ACHN (cell line): ENCODE measurements at places on chromosomes 5 and 9.
A peak's percentile ranks its signal among the peaks of the same experiment; 100 is the strongest.

DNA sequence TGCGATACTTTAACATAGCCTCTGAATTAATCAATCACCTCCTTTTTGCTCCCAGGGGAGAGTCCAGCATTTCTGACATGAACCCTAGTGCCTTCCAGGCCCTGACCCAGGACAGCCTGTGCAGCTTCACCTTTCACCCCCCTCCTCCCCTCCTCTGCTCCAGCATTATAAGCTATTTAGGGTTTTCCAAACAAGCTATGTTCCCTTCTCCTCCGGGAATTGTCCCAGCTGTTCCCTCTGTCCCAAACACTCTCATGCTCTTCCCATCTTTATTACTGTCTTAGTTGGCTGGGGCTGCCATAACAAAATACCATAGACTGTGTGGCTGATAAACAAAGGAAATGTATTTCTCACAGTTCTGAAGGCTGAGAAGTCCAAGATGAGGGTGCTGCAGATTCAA is 161.5 kb downstream of the EBF1 start:
- DNase-seq = no peak

DNA sequence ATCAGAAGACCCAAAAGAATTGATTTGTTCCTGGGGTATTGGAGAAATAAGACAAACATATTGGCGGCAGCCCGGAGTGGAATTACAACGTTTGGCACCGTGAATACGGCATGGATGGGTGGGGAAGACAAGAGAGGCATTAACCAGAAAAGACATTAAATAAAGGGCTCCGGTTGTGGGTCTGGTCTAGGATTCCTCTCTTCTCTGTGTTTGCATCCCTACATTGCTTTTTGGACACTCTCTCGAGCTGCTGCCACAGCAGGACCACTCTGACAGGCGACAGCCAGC is 138.7 kb upstream of the PALM2AKAP2 start:
- no peak for DNase-seq

DNA sequence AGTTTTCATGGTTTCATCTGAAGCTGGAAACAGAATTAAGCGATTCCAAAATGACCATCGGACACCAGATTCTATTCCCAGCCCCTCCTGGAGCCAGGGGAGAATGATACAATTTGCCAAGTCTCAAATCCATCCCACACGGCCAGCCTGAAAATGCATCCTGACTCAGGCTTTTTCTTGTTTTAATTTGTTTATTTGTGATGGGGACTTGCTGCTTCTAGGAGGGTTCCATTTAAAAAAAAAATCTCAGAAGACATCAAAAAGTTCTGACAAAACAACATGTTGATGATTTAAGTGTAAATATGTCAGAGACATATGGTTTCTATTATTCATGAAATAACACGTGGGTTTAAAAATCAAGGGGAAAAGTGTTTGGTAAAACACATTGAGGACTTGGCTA is 173.2 kb downstream of the GAS1 start:
- DNase-seq = no peak

DNA sequence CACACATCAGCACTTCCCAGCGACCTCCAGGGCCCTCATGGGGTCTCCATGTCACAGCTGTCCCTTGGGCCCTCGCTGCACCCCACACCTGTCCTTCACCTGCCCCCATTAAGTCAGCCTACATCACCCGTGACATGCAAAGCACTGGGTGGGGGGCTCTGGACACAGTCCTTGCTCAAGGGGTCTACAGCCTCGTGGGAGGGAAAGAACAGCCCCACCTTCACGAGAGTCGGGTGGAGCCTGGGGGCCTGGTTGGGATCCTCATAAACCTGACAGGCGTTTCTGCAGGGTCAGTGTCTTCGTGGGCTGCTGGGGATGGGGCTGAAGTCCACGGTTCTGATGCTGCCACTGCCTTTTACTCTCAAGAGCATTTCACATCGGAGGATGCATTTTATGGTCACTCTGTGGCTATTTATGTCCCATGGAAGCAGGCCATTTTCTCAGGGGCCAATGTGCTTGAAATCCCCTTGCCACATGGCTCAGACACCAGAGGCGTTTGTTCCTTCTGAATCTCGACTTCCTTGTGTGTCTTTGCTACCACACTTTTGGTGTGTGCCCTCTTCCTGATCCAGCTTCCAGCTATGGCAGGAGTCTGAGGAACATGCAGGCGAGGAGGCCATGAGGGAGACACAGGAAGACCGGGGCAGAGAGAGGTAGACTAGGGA is at the start of gene OR2V1:
TSS of gene OR2V1 (minus strand) at position 338 of the 665 bp plus-strand sequence. CDS start 5,865 bp downstream, outside the sequence.
- DNase-seq = no peak

DNA sequence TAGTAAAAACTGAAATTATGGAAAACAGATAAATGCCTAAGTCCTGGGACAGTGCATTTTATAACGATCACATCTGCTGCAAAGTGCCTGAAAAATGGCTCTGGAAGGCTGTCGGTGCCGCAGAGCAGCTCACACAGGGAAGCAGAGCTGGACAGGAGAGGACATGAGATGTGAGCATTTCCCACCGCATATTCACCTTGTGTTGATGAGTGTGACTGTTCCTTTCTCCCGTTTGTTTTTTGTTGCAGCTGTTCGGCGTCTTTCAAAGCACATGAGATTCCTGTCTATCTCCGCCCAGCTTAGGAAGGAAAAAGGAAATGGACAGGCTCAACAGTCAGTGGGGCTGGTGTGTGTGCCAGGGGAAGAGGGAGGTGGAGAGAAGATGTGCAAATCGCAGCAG is 164.9 kb upstream of the SEMA6A start:
- DNase-seq = no peak

DNA sequence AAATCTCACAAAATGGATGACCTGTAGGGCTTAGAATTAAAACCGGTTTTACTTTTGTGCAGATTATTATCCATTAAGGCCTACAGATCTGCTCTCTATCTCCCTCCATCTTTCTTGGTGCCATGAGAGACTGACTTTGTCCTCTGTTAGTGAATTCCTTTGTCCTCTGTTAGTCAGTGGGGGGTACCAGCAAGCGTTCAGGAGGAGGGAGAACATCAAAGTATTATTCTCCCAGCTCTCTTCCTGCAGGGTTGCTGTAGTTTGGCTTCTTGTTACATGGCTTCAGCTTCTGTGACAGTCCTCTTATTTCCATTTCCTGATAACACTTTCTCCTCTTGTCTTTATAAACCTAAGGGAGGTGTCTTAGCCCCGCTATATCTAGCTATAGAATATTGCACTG is 850.5 kb upstream of the SEMA6A start:
- DNase-seq = no peak

- DNase-seq = no peak
Measured at GRCh38 chr5:95080030-95080429, 204.9 kb downstream of the MCTP1 start.

- DNase-seq = no peak
Measured at GRCh38 chr9:21316860-21317259, 11.7 kb upstream of the IFNA5 start.

DNA sequence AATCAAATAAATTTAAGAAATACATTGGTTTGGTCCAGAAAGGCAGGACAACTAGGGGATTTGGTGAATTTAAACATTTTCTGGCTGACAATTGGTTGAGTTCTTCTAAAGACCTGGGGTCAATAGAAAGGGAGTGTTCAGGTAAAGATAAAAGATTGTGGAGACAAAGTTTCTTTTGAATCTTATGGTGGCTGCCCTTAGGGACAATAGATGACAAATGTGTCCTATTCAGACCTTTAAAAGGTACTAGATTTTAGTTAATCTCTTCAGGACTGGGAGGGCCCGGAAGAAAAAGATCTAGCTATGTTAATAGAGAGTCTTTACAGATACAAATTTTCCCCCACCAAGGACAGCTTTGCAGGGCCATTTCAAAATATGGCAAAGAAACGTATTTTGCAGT is 35.9 kb downstream of the PLEKHG4B start:
- DNase-seq = no peak

- no peak for DNase-seq
Measured at GRCh38 chr5:179267071-179267670, 78.1 kb downstream of the ADAMTS2 start.

DNA sequence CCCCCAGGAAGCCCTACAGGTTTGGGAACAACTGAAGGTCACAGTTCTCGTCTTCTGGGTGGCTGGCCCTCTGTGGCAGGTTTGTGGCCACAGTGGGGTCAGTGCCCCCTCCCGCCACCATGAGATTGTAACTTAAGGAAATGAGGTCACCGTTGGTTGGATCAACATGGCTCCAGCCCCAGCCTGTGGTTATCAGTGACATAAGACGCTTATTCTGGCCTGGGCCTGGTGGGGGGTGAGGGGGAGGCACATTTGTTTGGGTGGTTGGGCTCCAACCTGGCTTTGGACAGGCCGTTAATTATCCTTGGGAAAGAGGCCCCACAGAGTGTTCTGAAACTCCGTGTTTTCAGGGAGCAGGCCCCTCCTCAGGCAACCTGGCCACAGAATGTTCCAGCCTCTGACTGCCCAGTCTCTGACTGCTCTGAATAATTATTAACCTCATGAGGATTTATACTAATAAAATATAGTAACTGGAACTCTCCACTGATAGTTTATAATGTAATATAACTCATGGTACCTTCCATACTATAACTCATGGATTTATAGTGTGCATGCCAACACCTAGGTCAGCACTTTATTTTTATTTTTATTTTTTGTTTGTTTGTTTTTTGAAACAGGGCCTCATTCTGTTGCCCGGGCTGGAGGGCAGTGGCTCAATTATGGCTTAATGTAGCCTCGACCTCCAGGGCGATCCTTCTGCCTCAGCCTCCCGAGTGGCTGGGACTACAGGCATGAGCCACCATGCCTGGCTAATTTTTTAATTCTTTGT is 58.0 kb upstream of the RPL26L1 start:
- DNase-seq = peak; percentile 90

DNA sequence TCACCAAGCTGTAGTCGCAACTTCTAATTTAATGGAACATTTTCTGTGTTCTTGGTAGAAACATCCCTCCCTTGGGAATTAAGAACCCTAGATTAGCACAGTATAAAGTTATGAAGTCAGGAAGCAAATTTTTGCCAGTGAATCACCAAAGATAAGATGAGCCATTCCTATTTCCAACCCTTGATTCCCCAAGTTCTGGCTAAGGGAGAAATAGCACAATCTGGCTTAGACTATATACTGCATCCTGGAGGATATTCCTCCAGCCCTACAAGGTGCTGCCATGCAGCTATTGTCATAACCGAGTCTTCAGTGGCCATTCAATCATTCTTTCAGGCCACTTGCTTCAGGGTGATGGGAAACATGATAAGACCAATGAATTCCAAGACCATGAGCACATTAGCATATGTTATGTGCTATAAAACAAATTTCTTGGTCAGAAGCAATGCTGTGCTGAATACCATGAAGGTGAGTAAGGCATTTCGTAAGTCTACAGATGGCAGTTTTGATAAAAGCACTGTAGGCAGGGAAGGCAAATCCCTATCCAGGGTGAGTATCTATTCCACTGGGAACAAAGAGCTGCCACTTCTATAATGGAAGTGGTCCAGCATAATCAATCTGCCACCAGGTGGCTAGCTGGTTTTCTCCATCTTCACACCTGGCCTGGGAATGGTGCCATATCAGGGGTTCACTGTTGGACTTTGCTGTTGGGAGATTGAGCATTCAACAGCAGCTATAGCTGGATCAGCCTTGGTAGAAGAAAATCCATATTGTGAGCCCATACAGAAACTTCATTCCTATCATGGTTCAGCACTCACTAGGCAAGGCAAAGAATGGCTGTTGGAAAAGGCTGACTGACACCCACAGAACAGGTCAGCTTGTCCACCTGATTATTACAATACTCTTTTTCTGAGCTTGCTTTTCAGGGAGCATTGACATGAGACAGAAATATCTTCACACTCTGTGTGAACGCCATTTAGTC is 19.6 kb upstream of the ARL15 start:
- DNase-seq = peak; percentile 55

- peak; percentile 41 for DNase-seq
Measured at GRCh38 chr5:147223948-147224791, 10.7 kb upstream of the STK32A start.

GRCh38 chr9:90046317-90046861 is 441.6 kb downstream of the GADD45G start:
- no peak for DNase-seq

- no peak for DNase-seq
Measured at GRCh38 chr9:3200331-3200774, 325.4 kb downstream of the RFX3 start.
